C1 segment of cervical spinal cord (tissue), 14 donors: ENCODE measurements at places on chromosomes 3 and 15.

DNA sequence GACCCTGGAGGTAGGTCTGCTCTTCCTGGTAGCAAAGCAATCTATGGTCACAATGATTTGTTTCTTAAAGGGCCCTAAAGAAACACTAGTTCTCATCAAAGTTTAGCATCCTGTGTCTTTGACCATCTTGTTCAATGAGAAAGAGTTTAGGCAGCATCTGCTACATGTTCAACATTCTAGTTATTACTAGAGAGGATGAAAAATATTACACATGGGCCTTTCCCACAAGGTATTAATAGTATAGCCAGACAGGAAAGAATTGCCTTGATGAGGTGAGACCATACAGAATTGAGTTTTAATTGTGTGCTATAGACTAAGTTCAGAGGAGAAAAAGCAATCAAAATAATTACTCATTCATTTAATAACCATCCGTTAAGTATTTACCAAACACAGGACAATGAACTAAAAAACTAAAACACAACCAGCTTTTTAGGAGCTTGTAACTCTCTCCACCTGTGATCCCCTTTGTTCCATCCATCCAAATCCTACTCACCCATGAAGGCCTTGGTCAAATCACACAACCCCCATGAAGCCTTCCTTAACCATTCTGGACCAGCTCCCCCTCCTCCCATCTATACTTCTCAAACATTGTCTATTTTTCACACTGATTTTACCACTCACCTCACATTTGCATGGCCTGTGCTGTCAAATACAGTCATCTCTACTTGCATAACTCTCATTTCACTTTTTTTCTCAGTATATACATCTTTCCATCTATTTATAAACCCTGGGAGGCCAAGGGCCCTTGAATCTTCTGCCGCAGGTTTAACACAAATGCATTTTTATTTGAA lies 122.9 kb downstream of the RORA start:
- no peak for DNase-seq

- no peak for DNase-seq
Measured at GRCh38 chr3:54950391-54951003, 22.6 kb upstream of the LRTM1 start.

DNA sequence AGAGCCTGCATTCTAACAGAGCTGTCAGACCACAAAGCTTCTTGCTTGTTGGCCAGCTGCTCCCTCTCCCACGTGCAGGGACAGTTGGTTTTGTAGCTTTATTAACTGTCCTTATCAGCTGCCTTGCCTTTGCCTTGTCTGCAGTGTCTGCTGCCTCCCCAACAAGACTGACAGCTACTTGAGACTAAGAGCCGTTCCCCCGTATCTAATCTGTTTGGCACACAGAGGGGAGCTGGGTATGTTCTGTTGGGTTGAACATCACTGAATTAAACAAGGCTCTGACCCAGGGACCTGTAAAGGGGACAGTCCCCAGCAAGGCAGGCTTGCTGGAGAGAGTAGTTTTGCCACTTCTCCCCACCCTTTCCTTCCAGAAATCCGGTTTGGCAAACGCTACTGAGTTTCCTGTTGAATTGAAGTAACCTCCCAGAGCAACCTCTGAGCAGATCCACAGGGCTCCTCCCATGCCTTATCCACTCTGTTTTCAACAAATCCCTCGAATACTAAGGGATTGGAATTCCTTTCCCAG lies 116.1 kb downstream of the ANP32A start:
- no peak for DNase-seq

DNA sequence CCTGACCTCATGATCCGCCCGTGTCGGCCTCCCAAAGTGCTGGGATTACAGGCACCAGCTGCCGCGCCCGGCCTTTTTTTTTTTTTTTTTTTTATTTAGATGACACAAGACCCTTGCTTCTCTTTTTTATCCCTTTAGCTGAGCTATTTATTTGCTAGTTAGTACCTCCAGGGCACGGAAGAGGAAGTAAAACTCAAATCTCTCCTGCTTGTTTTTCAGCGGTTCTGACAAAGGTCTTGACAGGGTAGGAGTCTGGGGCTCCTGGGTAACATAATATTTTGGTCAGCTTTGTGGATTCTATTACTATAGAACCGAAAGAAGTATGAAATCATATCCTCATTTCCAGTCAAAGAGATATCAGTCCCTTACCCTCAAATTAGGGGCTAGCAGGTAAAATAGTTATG lies 44.0 kb upstream of the ETV5 start:
- no peak for DNase-seq

DNA sequence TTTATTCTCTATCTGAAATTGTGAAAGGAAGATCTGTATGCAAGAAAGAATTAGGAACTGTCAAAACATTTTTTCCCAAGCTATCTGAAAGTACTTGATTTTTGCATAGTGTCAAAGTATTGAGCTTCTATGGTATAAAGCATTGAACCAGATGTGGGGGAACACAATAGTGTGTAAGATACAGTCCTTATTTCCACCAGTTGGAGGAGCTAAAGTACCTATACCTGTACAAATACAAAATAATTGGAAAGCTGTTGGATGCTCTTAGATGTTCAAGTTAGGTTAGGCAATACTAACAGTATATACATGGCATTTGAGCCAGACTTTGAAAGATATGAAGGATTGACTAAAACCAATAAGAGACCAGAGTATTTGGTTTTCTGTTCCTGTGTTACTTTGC lies 148.4 kb downstream of the B3GALNT1 start:
- DNase-seq = no peak

DNA sequence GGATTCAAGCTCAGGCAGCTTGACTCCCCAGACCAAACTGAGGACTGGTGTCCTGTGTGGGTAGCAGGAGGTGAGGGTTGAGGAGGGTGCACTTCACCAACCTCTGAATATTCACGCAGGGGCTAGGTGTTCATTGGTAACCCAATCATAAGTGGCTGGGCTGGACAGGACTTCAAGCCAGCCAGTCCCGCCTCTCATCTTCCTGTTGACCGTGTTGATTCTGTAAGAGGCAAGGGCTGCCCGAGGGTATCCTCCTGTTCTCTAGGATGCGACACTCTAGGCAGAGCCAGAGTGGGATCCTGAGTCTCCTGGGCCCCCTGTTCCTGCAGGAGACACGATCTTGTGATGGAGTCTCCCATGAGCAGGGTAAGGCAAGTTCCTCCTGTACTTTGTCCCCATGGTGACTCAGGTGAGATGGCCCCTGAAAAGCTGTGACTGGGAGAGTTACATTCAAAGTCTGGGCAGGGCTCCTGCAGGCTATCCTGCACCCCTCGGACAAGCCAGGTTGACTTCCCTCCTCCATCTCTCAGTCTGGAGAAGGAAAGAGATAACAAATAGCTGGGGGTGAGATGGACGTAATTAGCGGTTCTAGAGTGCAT lies 58.1 kb upstream of the POMGNT2 start:
- DNase-seq = no peak

DNA sequence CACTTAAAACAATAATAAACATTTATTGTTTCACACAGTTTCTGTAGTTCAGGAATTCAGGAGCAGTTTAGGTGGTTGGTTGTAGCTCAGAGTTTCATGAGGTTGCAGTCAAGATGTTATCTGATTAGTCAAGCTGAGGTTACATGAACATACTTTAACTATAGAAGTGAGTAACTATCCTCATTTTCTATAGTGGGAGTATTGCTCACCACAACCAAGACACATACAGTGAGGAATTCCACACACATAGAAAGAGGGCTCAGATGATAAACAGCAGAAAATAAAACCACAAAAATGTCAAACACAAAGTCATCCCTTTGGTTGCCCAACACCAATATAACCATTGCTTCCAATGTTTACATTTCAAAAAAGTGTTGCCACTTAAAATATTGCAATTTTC lies 13.6 kb downstream of the SCN11A start:
- no peak for DNase-seq

GRCh38 chr15:98126326-98127085 lies 166.0 kb downstream of the ARRDC4 start:
- DNase-seq = no peak

GRCh38 chr3:176302271-176302670 lies 895.0 kb downstream of the TBL1XR1 start:
- no peak for DNase-seq

DNA sequence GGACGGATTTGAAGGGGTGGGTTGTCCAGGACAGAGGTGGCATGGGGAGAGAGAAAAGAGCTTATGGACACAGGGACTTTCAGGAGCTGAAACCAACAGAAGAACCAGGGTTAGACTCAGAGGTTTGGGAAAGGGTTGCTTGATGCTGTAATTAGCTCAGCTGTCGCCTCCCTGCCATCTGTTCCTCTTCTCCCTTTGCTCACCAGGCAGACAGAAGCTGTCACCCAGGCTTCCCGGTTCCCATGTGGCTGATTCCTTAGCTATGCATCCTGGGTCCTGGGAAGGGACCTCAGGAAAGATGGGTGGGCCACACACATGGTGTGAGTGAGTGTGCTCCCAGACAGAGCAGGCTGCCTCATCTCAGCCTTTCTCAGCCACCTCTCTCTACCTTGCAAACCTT lies 14.1 kb downstream of the PTPN23 start:
- DNase-seq = no peak

- DNase-seq = no peak
Measured at GRCh38 chr15:38134252-38134651, 118.4 kb upstream of the SPRED1 start.

GRCh38 chr3:188760408-188760807 lies 411.4 kb upstream of the TPRG1 start:
- no peak for DNase-seq

- no peak for DNase-seq
Measured at GRCh38 chr3:67388738-67389137, 265.7 kb downstream of the SUCLG2 start.

- no peak for DNase-seq
Measured at GRCh38 chr3:104939196-104939595, 427.5 kb upstream of the ALCAM start.

- peak; percentile 54 for DNase-seq
Measured at GRCh38 chr3:149879872-149880271, 66.9 kb downstream of the RNF13 start.

DNA sequence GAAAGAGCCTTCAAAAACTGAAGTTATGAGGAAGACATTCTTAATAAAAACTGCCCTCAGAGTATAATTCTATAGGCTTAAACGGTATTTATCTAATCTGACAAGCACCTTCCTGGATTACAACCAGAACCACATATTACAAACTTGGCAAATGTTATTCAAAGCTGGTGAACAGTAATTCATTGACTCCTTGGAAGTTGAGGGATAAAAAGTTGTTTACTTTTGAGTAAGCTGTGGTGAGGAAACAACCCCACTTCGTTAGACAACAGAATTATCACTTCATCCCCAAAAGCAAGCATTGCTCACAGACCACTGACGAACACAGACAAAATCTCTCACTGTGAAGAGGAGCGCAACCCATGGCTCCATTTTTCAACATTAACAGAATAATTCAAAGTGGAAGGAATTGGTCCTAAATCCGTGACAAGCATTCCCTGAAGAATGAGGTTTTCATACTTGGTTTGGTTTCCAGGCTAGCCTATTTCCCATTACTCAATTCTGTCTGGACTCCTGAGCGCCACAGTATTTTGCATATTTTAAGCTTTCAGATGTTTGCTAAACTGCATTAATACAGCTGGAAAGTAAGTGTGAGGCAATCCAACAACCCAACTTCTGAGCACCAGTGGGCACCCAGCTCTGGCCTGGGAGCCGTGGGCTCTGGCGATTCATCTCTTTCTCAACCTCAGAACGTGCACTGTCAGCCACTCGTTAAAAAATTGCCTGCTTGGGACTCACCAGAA lies 32.7 kb downstream of the LRIG1 start:
- no peak for DNase-seq

DNA sequence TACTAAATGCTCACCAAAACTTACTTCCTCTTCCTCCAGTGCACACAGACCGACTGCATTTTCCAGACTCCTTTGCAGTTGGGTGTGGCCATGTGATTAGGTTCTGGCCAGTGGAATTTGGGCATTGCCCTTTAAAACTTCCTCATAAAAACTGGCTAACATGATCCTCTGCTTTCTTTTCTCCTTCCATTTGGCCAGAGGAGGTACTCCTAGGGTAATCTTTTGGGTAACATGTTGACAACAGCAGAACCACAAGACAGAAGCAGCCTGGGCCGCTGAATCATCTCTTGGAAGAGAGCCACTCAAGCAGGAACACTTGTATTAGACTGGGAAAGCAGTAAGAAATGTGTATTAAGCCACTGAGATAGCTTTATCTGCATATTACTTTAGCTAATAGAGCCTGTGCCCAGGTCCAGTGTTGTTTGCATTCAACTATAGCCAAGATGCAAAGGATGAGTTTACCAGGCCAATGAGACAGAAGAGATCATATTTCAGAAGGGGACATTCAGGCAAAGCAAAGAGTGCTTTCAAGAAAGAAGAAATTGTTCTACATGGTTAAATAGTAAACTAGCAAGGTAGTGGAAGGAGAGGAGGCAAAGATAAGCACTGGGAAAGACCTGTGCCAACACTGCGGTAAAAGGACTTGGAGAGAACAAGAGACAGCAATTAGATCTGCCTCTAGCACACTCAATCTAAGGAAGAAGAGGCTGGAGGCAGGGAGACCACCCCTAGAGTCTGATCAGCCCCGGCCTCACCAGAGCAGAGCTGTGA lies 79.8 kb downstream of the PLCH1 start:
- peak; percentile 23 for DNase-seq

DNA sequence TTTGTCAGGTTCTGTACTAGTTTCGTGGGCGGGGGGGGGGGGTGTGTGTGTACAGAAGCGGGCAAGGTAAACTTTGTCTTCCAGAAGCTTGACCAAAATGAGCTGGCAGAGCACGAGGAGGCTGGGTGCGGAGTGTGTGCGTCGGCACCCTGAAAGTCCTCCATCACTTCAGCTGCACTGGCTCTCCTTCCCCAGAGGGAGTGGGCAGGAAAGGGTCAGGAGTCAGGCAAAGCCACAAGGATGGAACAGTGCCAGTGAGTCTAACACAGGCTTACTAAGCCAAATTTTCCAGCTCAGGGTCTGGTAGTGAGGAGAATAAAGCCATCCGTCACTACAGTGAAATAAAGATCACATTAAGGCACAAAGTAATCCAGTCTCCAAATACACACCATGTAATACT lies 11.9 kb upstream of the SH3GL3 start:
- no peak for DNase-seq

DNA sequence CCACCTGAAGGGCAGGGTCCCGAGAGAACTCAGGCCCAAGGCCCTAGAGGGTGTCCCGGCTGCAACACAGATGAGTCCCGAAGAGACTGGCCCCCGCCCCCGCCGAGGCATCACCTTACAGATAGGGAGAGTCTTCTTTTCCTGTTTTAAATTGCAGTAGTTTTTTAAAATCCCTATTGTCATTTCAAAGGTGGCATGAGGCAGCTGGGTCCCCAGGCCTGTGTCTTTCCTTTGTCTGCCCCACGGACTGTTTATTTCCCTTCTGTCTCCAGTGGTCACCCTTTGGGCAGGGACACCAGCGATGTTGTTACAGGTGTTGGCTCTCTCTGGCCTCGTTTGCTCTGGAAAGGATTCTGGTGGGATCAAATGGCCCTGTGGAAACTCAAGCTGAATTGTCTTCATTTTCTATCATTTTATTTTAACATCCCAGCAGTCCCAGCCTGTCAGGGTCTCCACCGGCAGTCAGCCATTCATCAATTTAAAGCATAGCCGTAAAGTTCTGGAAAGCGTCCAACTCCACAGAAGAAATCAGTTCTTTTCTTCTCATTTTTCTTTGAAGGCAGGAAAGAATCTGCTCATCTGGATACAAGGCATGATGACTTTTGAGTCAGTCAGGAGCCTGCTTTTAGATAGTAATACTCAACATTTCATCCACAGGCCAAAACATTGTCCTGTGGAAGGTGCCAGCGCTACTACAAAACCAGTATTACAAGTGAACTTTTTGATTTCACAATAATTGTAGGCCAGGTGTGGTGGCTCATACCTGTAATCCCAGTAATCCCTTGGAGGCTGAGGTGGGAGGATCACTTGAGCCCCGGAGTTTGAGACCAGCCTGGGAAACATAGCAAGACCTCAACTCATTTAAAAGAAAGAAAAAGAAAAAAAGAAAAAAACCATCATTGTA lies 96.2 kb downstream of the HES1 start:
- no peak for DNase-seq

- DNase-seq = no peak
Measured at GRCh38 chr3:129375099-129375498, 53.3 kb downstream of the EFCAB12 start.
